ENCODE measurements at places on chromosomes 6 and 20. TPM values are rescaled to one million over a fixed set of nuclear protein-coding genes. Genes with fewer than 3 reads are reported as not detected.

The TOX2 gene
- total RNA-seq: not detected

The RSPO3 gene
- total RNA-seq: 0.21 TPM

The OR12D3 gene
- not detected for total RNA-seq

The TAP2 gene
- 16.3 TPM for total RNA-seq

The ENPP5 gene
- 0.12 TPM for total RNA-seq

The ERVFRD-1 gene
- not detected for total RNA-seq

The STMN3 gene
- 15.0 TPM for total RNA-seq

The EPPIN gene
- total RNA-seq: not detected

- no peak for DNase-seq
Measured at GRCh38 chr6:2560140-2560818, 190.4 kb downstream of the MYLK4 start.

DNA sequence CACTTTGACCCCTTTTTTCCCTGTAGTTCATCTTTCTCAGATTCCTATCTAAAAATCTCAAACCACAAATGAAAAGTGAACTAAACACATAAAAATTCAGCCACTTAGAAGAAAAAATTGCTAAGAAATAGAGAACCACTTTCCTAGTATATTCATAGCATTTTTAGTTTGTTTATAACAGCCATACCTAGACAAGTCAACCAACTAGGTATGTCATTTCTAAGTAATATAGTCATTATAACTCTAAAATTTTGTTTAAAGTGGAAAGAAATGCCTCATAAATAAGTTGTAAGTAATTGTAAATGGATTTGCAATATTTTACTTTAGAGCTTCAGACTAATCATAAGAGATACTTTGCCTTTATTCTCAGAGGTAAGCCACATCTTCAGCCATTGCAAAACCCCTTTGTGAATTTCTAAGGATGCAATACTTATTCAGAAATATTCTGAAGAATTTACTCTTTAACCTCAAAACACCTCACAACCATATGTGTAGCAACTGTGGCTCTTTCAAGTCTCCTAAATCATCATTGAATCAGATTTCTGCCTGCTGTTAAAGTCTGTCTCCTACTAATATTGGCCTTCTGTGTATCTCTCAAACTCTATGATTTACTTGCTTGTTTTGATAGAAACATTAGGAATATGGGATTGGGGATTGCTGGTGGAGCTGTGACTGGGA is 6.9 kb upstream of the SUMO4 start:
- DNase-seq: no peak

- DNase-seq: no peak
Measured at GRCh38 chr6:106102034-106102433, 15.9 kb downstream of the PRDM1 start.

- DNase-seq: no peak
Measured at GRCh38 chr6:75266716-75267291, 17.8 kb downstream of the TMEM30A start.

DNA sequence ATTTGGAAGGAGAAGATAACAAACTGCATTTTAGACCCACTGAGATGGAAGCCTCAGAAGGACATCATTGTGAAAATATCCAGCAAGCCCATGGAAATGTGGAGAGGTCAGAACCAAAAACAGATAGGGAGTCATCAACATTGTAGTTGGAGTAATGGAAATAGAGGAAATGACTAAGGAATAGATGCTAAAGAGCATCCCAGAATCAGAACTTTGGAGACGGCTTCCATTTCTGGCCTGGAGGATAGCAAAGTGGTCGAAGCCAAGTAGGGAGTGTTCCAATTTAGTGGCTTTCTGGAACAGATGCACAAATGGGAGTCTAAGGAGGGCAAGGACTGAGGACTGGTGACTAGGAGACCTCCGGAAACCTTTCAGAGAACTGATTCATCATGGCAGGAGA is 3.6 kb downstream of the BEND6 start:
- DNase-seq: no peak

DNA sequence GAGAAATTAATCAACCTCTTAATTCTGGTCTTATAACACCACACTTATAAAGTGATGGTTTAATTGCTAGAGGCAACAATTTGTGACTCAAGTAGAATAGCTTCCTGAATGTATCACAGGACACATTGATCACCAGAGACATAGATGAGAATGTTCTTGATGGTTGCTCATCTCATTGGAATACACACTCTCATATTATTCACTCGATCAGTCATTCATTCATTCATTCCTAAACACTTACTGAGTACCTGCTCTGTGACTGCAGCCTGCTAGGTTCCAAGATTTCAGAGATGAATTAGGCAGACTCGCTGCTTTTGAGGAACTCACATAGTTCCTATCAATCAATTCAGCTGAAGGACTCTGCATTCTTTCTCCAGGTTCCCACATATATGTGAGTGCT is 365.1 kb upstream of the SOX4 start:
- no peak for DNase-seq

- DNase-seq: no peak
Measured at GRCh38 chr20:53316206-53316937, 277.3 kb downstream of the ZNF217 start.

- no peak for DNase-seq
Measured at GRCh38 chr20:53847139-53847836, 223.1 kb downstream of the BCAS1 start.

GRCh38 chr20:61052195-61052750 is 199.8 kb upstream of the CDH4 start:
- no peak for DNase-seq

DNA sequence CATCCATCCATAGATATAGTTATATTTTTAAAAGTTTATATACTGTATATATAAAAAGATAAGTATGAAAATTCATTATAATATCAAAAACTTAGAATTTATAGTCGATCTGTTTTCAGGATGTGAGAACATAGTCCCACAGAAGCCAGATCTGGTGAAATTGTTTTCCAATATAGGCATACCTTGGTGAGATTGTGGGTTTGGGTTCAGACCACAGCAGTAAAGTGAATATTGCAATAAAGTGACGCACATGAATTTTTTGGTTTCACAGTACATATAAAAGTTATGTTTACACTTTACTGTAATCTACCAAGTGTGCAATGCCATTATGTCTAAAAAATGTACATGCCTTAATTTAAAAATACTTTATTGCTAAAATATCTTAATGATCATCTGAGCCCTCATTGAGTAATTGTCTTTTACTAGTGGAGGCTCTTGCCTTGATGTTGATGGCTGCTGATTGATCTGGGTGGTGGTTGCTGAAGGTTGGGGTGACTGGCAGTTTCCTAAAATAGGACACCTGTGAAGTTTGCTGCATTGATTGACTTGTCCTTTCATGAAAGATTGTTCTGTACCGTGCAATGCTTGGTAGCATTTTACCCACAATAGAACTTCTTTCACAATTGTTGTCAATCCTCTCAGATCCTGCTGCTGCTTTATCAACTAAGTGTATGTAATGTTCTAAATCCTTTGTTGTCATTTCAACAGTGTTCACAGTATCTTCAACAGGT is 29.8 kb downstream of the AIG1 start:
- no peak for DNase-seq

DNA sequence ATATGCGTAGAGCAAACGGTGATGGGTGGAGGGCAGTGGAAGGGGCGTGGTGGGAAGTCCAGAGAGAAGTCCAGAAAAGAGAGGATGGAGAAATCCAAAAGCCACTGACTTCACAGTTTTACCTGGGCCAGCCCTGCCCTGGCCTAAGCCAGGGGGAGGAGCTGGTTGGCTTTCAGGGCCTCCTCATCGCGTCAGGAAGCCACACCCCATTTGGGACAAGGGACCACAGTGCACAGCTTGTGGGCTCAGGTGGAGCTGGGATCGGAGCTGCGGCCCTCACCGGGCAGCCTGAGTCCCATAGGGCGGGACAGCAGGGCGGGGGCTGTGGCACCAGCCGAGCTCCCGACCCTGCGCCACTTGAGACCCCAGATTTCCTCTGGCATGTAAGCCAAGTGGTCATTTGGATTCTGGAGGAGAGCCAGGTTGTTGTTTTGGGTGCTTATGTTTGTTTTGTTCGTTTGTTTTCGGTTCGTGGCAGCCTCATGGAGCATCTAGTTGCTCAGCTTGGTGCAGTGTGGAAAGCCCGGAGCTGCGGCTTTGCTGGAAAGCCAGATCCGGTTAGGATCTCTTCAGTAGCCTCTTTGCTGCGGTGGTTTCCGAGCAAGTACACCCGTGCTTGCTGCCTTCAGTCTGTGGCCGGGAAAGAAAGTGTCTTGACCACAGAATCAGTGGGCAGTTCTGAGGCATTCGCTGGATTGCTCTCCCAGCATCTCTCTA is 42.2 kb downstream of the RIOK1 start:
- DNase-seq: no peak

DNA sequence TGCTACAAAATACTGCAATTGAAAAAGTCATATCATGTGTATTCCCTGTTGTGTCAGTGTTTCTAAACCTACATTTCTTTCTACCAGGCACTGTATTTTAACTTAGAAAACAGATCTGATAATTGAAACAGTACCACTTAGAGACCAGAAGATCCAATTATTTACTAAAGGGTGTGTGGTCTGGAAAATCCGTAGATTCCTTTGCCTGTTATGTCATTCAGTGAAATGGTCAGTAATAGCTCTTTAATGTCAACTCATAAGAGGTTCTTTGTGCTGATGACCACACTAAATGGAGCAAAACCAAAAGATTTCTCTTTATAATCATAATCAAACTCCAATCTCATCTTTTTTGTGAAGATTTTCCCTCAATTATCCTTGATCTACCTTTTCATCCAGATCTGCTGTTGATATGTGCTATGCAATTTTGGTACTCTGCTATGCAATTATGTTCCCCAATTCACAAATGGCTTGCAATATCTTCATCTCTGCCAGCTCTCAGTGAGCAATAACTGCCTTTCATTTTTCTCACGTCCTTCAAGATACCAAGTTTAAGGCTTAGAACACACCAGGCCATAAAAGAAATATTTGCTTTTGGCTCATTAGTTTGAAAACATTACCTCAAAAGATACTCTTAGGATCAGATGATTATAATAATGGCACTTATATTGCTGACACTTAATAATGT is 165.5 kb downstream of the MOXD1 start:
- no peak for DNase-seq

Data from chondrocyte (in vitro differentiated cells).